GM12864 (cell line): ENCODE measurements at places on chromosomes 2 and 18.
A peak's percentile ranks its signal among the peaks of the same experiment; 100 is the strongest.

DNA sequence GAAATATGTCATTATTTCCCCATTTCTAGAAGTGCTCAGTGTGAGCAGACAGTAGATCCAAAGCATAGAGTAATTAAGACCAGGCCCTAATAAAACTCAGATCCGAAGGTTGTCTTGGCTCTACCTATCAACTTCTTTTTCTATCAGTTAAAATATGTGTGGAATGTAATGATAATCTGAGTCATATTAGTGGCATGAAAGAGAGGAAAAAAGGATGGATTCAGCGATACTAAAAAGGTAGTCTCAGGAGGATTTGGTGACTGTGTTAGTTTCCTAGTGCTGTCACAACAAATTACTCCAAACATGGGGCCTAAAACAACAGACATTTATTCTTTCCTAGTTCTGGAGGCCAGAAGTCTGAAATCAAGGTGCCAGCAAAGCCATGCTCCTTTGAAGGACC, 103.7 kb upstream of the NABP1 start:
- no peak for DNase-seq

DNA sequence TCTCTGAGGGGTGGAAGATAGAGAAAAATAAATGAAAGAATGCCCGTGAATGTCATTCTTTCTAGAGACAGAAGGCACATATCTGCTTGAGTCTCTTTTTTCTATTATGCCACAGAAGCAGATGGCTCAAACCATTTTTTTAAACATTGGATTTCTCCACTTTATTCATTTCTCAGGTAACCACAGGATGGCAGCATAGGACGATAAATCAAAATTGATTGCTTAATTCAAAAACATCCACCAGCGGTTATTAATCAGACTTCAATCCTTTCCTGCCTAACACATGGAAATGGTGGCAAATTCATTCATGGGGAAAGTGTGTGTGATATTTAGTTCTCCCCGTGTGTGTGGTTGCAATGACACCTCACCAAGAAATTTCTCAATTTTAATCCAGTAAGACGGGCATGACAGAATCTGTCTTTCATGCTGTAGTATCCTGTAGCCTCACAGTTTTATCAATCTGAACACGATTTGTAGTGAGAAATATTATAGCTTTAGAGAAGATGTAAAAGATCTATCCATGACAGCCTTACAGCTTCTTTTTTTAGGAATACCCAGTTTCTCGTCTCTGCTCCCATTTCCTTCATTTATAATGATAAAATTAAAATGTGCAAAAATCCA, 72.2 kb downstream of the DSC3 start:
- DNase-seq: no peak

- no peak for DNase-seq
These were observed 83.1 kb downstream of the LNPK start for GRCh38 chr2:175918935-175919334.

DNA sequence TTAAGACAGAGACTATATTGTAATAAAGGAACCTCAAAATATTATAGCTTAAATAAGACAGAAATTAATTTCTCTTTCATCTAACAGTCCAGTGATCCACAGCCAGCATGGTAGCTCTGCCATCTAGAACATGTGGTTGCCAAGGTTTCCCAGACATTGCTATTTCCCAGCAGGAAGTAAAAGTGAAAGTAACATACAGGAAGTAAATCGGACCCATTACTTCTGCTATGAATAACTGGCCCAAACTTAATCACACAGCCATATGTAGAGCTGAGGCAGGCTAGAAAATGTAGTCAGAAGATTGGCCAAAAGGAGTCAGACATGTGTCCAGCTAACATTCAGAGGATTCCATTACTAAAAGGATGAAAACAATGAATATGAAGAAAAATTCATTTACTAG, 71.0 kb downstream of the NOL4 start:
- DNase-seq: no peak

DNA sequence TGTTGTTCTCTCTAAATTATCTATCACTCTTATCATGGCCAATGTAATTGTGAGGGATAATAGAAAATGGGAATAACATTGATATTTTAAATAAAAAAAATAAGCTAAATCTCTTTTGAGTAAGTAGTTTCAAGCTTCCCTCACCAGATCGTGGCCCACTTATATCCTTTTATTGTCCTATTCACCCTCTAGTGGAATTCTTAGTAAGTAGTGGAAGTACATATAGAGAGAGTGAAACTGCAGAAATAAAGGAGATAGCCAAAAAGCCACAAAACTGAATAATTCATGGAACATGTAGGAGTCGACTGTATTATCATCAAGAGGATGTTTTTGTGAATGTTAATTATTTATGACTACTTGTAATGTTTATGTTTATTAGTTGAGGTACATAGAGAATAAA, 66.1 kb upstream of the DTNA start:
- no peak for DNase-seq

GRCh38 chr2:202074324-202074723, 1.3 kb downstream of the KIAA2012 start:
- DNase-seq: no peak

GRCh38 chr2:131036696-131037397, 56.4 kb downstream of the FAM168B start:
- no peak for DNase-seq

- DNase-seq: no peak
These were observed 114.9 kb upstream of the AGAP1 start for GRCh38 chr2:235378944-235379343.

DNA sequence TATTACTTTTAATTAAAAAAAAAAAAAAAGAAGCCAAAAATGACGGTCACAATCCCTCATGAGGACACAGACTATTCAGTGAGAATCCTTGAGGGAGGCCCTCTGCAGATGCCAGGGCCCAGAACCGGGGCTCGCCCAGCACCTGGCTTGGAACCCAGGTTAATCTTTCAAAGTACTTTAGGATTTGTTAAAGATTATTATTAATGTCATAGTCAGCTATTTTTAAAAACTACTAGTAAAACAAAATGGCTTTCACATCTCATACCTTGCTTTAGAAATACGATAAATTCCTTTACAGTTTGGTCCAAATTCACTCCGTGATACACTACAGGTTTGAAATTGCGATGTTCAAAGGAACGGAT, 27.1 kb downstream of the C2orf76 start:
- no peak for DNase-seq

DNA sequence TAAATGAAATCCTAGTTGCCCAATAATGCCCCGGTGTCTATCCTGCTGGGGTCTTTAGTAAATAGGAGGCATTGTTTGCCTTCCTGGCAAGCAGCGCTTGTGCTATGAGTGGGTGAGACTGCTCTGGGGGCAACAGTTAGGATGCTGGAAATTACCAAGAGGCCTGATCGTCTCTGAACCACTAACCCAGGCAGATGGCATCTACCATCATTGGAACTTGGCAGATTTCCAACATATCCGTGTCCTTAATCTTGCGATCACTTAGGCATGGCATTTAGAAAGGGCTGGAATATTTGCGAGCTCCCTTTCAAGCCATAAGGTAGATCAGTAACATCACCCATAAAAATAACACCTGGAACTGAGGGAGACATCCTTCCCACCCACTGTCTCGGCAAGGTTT, 18.8 kb upstream of the SH3RF3 start:
- no peak for DNase-seq

DNA sequence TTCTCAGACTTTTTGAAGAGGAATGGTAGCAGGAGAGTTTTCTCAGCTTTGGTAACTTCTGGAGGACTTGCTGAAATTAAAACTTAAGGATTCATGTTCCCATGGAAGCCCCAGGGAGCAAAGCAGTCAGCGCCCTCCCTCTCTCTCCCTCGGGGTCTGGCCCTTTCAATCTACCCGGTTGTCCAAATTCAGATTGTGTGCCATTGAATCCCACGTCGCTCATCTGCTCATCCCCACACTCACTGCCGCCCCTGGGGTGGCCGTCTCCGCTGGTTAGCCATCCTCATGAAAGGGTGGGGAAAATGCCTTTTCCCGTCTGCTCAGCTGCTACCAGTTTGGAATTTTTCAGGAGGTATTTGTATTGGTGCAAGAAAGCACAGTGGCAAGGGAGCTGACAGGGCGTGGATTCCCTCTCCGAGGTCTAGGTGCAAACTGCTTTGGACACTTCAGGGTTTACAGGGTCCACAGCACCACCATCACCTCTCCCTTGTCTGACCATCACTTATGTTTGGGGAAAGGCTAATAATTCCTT, 27.1 kb downstream of the MCFD2 start:
- DNase-seq: no peak

- no peak for DNase-seq
These were observed 75.7 kb downstream of the RNF152 start for GRCh38 chr18:61817086-61817485.

DNA sequence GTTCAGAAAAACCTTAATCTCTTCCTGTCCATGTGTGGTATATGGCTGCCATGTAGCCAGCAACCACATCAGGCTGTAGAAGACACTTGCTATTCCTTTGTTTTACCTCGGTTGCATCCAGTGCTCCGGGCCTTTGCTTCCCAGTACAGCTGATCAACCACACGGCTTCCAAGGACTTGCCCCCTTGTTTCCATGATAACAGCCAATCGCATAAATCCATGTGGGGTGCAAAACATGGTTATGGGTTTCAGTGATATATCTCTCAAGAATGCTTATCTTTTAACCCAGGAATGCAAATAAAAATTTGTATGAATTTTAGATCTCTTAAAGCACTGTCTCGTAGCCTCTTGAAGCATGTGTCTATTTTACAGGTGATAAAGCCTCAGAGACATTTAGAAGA, 118.3 kb downstream of the MGAT5 start:
- DNase-seq: no peak

DNA sequence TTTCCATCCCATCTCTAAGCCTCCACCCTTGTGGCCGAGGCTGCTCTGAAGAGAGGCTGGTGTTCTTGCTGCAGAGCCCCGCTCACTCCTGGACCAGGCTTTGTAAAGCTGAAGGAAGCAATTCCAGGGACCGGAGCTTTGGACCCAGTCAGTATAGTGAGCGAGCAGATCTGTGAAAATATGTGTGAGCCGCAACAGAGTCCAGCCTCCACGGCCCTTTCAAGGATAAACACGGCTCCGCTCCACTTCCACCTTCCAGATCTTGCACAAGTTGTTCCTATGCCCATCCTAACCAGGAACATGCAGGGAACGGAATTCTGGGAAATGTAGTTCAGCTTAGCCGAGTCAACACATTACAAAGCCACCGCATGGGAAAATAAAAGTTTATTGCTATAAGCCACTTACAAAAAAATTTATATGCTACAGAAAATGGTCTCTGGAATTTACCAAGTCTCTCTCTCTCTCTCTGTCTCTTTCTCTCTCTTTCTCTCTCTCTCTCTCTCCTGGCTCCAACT, 151.7 kb upstream of the ZNF521 start:
- DNase-seq: no peak

DNA sequence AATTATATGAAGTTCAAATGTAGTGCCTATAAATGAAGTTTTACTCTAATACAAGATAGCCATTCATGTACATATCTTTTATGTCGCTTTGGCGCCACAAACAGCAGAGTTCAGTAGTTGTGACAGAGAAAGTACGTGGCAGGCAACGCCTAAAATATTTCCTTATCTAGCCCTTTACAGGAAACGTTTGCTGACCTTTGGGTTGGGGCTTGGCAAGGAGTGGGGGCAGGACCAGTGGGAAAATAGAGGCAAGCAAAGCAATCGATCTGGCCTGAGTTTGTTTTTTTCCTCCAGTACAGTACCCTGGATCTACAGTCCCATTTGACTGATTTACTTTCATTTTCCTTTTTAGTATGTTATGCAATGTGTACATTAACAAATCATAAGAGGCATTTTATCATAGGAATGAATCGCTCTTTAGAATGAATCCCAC, 13.1 kb downstream of the CCDC68 start:
- DNase-seq: peak; percentile 4

DNA sequence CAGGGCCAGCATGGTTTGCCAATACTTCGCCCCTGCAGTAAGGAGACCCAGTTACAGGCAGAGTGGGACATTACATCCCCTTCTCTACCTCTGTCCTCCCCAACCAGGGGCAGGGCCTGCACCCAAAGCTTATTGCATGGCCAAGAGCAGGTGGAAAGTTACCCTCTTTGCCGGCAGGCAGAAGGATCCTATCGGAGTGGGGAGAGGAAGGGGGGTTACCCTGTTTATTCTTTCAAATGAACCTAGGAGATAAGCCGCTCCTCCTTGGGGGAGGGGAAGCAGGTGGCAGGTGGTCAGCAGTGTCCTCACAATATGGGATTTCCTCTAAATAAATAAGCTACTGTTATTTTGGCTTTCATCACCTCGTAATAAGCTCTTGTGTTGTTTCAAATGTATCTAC, 53.9 kb downstream of the SPATS2L start:
- no peak for DNase-seq

DNA sequence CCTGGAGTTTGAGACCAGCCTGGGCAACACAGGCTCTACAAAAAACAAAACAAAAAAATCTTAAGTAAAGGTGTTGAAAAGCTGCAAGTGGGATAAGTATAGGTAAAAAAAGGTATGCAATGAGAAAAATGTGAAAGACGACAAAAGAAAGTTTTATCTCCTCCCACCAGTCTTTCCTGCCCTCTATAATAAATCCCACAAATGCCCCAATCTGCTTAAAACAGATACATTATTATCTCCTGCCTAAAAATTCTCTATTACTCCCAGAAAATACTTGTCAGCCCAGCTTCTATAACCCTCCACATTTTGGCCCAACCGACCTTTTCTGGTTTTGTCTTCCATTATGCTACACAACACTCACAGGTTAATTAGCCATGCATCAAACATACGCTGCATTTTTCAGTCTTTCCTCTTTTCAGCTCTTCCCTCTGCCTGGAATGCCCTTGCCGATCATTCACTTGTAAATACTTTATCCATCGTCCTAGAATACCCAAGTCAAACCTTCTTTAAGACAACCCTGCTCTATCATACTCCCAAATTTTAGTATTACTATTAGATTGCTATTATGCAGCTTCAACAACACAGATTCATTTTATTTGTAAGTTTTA, 10.8 kb downstream of the ASXL2 start:
- no peak for DNase-seq

GRCh38 chr2:133262893-133263292, 305.4 kb downstream of the NCKAP5 start:
- DNase-seq: no peak

- no peak for DNase-seq
These were observed 6.5 kb upstream of the IL1R2 start for GRCh38 chr2:101985101-101985792.

DNA sequence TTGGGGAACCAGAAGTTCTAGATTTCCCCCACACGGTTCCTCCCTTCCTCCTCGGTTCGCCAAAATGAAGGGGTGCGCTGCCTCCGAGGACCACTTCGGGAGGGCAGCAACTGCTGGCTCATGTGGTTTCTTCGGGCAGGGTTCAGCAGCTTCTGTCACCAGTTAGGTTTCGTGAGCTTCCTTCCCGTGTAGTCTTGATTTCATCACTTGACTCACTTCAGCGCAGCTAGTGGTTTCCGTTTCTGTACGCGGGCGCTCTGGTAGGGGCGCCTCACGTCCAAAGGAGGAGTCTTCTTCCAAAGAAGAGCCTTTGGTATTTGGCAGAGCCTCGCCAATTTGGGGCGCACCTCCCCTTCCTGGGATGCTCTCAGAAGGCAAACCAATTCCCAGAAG, 485 bp upstream of the GALNT3 start:
- DNase-seq: peak; percentile 74

- no peak for DNase-seq
These were observed 109.7 kb downstream of the ATL2 start for GRCh38 chr2:38267270-38267925.
